ENCODE measurements at places on chromosomes 3 and 15. TPM values are rescaled to one million over a fixed set of nuclear protein-coding genes. Genes with fewer than 3 reads are reported as not detected.

CSPG4 gene
- total RNA-seq = 2.1 TPM

TMEM207 gene
- total RNA-seq = not detected

- no peak for DNase-seq
These were observed 3.9 kb downstream of the B4GALT4 start for GRCh38 chr3:119236756-119237155.

GRCh38 chr15:31362886-31363285 is 36.3 kb downstream of the KLF13 start:
- no peak for DNase-seq

- DNase-seq = no peak
These were observed 125.9 kb upstream of the HES1 start for GRCh38 chr3:194009892-194010533.

DNA sequence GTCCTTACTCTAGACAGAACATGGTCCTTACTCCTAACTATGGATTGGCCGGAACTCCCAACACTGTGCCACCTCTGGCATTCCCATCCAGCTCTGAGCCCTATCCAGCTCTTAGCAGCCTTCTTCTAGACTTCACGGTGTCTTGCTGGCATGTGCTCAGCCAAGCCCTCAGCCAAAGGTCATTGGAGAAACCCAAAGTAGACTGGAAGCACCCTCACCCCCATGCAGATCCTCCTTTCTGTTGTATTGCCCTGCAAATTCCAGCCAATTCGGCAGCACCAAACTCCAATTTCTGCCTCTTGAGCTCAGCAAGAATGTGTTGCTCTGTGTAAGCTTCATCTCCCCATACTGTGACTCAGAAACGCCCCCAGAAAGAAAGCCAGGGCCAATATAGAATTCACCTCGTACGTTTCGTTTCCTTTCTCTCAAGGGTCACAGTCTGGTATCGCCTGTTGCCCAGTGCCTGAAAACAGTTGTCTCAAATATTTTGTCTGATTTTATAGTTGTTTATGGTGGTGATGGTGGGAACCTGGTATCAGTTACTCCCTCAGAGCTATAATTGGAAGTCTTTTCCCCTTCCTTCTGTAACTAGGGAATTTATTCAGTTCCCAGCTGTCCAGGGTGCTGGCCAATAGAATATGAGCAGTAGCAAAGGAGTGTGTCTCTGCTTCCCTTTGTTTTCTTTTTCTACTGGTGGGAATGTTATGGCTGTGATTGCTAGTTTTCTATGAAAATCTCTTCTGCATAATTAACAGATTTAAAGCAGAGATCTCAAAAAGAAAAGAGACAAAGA is 28.4 kb upstream of the EPHB3 start:
- no peak for DNase-seq

GRCh38 chr15:55546718-55547117 is 38.7 kb upstream of the DNAAF4 start:
- DNase-seq = no peak

GRCh38 chr3:169311381-169311780 is 352.1 kb downstream of the MECOM start:
- no peak for DNase-seq
